GM23248 (cell line): ENCODE measurements at places on chromosomes 2 and 18.
A peak's percentile ranks its signal among the peaks of the same experiment; 100 is the strongest.

GRCh38 chr2:240236217-240237111 is 96.0 kb upstream of the OTOS start:
- no peak for DNase-seq

DNA sequence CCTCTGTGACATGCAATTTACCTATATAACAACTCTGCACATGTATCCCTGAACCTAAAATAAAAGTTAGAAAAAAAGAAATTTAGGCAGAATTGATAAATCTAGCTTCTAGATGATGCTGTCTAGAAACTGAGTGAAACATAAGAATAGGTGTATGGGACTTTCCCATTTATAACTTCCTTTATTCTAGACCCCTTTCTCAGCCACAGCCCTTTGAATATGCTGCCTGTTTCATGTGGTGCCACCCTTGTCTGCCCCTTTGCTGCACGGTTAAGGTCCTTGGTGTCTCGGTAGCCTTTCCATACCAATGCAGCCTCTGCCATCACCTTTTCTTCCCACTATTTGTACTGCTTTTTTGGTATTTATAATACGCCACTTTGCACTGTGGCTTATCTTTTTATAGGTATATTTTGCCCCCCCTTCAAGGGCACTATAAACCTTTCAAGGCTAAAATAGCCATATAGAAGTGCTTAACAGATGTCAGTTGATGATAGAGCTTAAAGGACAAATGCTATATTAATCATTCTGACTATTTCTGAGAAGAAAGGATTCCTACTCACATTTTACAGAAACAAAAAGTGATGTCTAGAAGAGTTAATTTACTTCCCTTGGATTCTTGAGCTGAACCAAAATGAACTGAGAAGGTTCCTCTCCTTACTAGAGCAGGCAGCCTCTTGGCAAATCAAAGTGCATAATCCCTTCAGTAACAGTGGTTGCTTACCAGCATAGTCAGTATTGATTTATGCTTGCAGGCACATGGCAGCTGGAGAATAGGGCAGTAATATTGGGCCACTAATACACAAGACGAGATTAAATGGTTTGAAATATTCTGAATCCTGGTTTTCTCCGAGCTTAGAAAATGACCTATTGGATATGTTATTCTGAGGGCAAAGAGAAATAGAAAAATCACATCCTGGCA is 88.1 kb upstream of the CYP26B1 start:
- peak; percentile 26 for DNase-seq

DNA sequence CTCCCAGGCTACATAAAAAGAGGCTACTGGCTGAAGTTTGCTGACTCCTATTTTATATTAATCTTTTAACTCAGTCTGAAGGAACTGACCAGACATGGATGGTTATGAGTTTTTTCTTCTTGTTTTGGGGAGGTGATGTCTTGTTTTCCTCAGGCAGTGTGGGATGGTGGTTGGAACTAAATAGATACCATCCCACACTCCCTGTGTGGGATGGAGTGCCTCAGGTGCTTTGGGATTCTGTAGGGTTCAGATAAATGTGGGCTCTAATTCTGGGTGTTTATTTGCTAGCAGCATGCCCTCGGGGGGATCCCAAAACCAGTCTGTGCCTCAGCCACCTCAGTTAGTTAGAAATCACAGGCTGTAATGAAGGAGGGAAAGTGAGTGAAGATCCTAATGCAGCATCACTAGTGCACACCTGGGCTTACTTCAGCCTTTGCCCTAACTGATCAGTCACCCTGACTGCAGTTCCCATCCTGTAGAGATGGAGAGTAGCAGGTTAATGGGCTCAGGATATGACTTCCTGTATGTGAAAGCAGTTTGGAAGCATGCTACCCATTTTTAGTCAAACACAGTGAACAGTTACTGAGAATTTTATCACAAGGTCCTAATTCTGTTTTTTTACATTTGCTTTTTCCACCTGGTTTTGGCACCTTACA is 132.2 kb downstream of the SPTBN1 start:
- no peak for DNase-seq

GRCh38 chr2:20653695-20654534 is 3.0 kb upstream of the HS1BP3 start:
- DNase-seq = no peak

DNA sequence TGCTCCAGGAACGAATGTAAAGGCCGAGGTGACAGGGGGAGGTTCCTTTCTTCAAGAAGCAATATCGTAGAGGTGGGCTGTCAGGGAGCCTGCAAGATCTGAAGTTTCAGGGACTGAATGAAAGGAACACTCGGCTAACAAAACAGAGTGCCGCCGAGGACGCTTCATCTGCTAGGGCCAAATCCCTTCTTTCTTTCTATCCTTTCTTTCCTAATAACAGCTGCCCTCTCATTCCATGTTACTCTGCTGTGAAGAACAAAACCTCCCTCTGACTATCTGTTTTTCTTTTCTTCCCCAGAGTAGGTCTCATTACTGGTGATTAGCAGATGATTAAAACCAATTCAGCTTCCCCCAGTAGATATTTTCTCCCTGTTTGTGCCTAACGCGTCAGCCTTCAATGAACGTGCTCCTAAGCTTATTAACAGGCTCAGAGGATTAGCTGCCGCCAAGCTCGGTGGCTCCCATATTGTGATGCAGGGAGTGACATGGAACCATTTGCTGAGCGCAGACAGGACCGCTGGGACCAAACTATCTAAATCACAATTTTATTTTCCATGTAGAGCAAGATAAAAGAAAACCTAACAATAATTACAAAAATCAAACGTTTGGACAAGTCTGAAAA is 414.6 kb downstream of the TMEM182 start:
- DNase-seq = no peak

DNA sequence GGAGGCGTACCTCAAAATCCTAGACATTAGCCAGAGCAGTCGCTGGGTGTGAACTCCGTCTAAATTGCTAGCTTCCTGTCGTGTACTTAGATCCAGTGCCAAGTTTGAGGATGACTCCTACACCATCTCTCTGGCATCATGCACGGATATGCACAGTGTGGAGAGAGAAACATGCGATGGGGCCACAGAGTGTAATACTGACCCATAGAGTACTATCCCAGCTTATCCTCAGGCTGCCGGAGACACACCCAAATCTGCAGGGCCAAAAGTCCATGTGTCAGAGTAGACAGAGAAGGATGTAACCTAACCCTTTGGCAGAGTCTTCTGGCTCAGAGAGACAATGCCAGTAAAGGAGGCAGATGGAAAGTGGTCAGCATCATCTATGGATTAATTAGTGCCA is 84.2 kb downstream of the ARL4C start:
- peak; percentile 91 for DNase-seq
